Epithelial cell of esophagus (primary cell): ENCODE measurements at places on chromosomes 4 and X.

GRCh38 chr4:53861856-53862610 is 202.4 kb downstream of the CHIC2 start:
- DNase-seq = peak; percentile 59

DNA sequence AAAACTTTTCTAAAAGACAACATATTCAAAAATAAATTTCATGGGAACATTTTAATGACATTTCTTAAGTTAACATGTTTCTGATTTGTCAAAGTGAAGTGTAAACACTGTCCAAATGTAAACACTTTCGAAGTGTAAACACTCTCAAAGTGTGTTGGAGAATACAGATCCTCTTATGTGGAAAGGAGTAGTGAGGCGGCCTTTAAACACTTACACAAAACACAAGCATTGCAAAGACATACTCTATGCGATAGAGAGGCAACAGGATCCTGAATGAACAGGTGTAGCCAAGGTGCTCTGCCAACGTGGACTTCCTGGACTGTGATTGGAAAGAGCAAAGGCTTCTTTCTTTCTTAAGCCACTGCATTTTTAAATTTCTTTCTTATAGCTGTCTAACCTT is 62.7 kb upstream of the PGM2 start:
- DNase-seq = no peak

GRCh38 chr4:31461421-31461820 is 741.3 kb downstream of the PCDH7 start:
- peak; percentile 88 for DNase-seq

- no peak for DNase-seq
Measured at GRCh38 chr4:99593781-99594641, 19.4 kb downstream of the MTTP start.

GRCh38 chr4:6721121-6721520 is 5.1 kb downstream of the BLOC1S4 start:
- DNase-seq = no peak

GRCh38 chr4:186360551-186360950 is 94.6 kb downstream of the F11 start:
- no peak for DNase-seq

DNA sequence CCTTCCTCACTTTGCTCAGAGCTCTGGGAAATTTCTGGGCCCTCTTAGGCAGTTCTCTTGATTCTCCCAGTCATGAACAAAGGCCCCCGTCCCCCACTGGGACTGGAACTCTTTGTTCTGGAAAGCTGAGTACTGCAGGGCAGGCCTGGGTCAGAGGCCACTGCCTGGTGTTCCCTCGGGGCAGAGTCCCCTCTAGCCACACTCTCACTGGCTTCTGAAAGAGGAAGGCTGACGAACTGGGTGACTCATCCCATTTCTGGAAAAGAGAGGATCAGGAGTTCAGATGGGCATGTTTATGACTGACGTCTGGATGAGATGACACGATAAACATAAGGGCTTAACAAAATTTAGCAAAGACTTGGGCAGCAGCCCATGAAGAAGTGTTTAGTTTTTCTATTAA is 47.7 kb downstream of the DDX3X start:
- DNase-seq = peak; percentile 80

DNA sequence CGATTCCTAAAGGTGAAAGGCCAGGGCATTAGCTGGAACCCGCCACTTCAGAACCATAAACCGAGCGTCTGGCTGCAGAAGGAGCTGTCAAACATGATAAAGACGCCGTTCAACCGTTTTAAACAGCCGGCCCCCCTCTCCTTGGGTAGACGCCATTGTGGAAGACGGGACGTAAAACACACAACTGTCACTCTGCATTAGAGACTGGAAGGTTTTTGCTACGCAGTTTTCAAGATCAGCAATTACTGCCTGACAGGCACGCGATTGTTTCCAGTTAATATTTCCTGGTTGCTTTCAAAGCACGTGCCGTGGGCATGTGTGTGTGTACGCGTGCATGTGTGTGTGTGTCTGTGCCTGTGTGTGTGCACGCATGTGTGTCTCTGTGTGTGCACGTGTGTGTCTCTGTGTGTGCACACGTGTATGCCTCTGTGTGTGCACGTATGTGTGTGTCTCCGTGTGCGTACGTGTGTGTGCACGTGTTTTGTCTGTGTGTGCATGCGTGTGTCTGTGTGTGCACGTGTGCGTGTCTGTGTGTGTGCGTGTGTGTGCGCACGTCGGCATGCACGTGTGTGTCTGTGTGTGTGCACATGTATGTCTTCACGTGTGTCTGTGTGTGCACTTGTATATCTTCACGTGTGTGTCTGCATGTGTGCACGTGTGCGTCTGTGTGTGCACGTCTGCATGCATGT is 48.8 kb downstream of the SHOX start:
- DNase-seq = no peak

GRCh38 chr4:51849430-51849829 is 6.5 kb downstream of the DCUN1D4 start:
- no peak for DNase-seq
